ENCODE measurements at places on chromosomes 4 and X. TPM values are rescaled to one million over a fixed set of nuclear protein-coding genes. Genes with fewer than 3 reads are reported as not detected.

PFKFB1 gene
- 0.59 TPM for total RNA-seq

TNIP2 gene
- 11.4 TPM for total RNA-seq

RGN gene
- 11.2 TPM for total RNA-seq

ZNF718 gene
- 1.9 TPM for total RNA-seq

LRIT3 gene
- 0.09 TPM for total RNA-seq

EDA2R gene
- total RNA-seq, result 0.95 TPM

AREG gene
- total RNA-seq, result 0.37 TPM

TRO gene
- total RNA-seq, result 6.5 TPM

NIPAL1 gene
- 2.2 TPM for total RNA-seq

SYN1 gene
- total RNA-seq, result 0.57 TPM

SYP gene
- total RNA-seq, result 4.4 TPM

TBX22 gene
- not detected for total RNA-seq

GRIA3 gene
- 1.3 TPM for total RNA-seq

ODAPH gene
- total RNA-seq, result not detected

OSTC gene
- 53.5 TPM for total RNA-seq

WDR44 gene
- total RNA-seq, result 8.9 TPM
